ENCODE measurements at places on chromosomes 5 and 9.
A peak's percentile ranks its signal among the peaks of the same experiment; 100 is the strongest.

GRCh38 chr5:177327539-177328522 lies 16.1 kb upstream of the MXD3 start:
- DNase-seq: no peak

- DNase-seq: no peak
Observed at GRCh38 chr9:115090486-115090885, 27.5 kb downstream of the TNC start.

DNA sequence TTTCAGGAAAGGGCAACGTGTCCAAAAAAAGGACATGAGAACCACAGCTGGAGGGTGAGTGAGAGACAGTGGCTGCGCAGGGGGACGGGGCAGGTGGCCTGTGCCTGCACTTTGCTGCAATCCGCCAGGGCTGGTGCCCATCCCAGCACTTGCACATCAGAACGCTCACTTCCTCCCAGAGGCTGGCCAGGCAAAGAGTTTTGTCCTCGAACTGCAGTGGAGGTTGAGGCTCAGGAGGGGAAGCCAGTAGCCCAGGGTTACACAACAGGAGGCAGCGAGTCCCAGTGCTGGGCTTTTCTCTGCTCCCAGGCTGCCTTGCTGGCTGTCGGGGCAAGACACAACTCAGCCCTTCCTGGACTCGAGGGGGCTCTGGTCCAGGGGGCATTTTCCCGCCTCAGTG lies 33.1 kb downstream of the CRB2 start:
- DNase-seq: no peak

GRCh38 chr9:70811638-70812037 lies 309.8 kb downstream of the TRPM3 start:
- DNase-seq: no peak

DNA sequence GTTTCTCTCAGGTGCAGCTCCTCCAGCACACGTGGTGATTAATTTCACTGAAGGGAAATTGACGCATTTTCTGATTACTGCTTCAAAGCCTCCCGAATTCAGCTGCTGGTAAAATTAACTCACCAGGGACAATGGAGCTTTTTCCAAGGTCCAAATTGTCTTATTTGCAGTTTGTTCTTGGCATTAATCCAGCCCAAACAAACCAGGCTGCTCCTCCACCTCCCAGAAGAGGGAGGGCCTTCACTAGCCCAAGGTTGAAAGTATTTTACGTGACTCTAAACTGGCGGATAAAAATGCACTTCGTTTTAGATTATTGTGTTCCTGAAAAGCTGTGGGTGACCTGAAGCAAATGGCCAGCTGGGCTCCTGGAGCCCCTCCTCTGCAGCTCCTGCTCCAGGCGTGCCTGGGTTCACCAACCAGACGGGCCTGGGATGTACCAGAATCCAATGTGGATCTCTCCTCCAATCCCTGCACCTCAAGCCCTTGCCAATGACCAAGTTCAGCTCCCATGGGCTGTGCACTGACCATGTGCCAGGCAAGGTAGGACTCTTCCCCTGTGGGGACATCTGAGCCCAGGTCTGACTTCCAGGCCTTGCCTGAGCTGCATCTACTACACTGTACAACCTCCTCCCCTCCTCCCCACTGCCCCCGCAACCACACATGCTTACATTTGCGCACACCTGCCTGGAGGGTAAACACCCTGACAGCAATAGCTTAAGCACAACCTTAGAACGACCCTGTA lies 193.4 kb downstream of the CDK5RAP2 start:
- no peak for DNase-seq

DNA sequence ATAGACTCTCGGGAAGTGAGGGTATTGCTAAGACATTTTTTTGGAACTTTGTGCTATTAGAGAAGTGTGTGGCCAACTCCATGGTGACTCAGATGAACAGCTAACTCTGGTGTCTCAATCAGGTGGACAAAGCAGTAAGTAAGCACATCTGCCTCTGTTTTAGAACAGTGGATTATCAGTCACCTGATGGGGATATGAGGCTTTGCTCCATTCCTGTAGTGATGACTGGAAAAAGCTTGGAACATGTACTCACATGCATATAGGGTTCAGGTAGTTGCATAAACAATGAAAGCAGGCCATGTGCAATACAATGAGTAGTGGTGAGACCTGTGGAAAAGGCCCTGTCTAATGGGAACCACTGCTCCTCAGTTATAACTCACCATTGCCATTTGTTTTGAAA lies 168.2 kb upstream of the FBN2 start:
- DNase-seq: no peak

- no peak for DNase-seq
Observed at GRCh38 chr9:127184641-127185040, 62.2 kb upstream of the ANGPTL2 start.

DNA sequence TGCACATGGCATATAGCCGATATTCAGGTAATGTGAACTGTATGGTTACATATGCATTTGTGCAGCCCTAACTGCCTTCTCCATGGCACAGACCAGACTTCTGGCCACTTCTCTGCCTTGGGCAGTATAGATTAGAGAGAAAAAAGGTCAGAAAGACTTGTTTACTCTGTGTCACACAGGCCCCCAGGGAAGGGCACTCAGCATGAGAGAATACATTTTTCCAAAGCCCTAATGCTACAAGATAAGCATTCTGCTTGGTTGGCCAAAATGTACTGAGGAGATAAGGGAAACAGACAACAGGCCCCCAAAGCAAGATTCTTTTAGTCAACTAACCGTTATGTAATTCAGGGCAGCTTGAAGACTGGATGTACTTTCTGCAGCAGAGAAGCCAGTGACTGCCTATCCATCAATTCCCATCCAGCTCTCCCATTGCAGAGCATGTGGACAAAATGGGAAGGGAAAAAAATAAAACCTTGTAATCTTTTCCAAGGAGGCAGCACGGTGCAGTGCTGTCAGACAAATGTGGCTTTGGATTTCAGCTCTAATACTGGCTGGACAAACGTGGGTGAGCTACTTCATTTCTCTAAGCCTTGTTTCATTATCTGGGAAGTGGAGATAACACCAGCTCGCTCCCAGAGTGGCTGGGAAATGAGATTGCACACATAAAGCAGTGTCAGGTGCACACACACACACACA lies 205.9 kb downstream of the NSG2 start:
- DNase-seq: no peak

DNA sequence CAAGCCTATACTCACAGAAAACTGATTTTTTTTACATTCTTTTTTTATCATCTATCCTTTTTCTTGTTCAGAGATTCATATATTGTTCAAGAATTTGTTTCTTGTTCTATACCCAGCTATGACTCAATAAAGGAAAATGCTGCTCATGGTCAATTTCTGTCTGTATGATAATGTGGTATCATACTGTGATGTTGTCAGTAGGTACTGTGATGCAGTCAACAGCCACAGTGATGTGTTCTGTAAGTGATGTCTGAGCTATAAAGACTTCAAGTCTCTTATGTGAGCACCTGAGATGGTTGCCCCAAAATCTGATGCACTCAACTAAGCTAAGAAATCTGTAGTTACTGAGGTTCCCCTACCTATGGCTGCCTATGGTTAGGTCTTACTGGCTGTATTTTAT lies 294.2 kb upstream of the GRIN3A start:
- no peak for DNase-seq

- peak; percentile 85 for DNase-seq
Observed at GRCh38 chr9:96139592-96140295, 162.2 kb downstream of the HSD17B3 start.

- DNase-seq: peak; percentile 62
Observed at GRCh38 chr5:160269017-160269416, 39.7 kb downstream of the FABP6 start.

DNA sequence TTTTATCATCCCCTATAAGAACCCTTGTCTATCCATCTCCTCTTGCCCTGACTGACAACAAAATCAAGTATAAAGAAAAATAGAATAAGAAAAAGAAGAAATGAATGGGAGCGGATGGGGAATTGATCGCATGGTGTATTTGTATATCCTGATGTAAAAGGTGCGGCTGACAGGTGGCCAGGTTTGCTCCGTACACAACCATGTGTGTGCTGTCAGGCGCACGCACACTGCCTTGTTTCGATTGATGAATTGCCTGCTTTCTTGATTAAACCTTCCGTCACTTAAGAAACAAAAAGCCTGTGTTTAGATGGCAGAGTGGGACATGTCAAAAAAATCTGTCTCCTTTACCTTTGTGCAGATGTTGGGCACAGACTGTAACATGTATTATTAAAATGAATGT lies 102.6 kb downstream of the MVB12B start:
- no peak for DNase-seq

DNA sequence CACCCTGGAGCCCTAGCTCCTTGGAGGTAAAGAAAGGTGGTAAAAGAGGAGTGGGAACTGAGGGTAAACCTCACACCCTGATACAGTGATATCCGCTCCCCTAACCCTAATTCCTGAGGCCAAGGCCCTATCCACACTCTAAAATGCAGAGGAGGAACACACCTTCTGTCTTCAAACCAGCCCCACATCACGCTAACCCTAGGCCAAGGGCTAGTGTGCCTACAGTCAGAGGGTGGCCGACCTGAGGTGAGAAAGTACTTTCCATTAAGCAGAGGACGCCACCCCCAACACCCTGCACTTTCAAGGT lies 590 bp downstream of the HDAC3 start:
- DNase-seq: no peak

DNA sequence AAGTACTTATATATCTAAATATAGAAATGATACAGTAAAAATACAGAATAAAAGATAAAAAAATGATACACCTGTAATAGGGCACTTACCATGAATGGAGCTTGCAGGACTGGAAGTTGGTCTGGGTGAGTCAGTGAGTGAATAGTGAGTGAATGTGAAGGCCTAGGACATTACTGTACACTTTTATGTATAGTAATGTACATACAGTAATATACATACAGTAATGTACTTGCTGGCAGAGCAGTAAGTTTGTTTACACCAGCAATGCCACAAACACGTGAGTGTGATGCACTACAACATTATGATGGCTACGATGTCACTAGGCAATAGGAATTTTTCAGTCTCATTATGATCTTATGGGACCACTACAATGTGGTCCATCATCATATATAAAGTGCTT lies 34.2 kb downstream of the SUSD1 start:
- no peak for DNase-seq

DNA sequence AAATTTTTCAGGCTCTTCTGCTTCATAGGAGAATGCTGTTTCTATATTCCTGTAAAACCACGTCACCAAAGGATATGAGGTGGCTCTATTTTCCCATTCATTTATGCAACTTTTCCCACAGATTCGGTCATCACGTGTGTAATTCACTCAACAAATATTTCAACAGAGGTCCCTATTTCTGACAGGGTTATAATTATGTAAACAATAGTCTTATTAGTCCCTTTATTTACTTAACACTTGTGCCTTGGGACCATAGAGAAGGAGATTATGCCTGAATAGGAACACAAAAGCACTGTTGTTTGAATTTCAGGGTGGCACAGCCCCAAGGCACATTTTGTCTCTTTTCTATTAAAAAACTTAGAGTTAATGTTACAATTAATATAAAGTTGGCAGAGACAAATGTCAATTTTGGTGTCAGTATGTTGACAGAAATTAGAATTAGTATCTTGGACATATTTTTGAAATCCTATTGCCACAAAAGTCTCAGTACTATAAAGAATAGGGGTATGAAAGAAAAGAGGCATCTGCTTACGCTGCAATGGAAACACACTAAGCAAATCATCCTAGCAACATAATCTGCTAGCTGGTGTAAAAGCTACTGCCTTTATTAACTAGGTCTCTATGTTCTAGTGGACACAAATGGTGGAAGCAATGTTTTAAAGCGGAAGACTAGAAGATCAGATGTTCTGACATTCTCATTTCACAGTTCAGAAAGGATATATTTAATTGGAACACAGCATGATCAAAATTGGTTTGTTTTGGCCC lies 229.1 kb upstream of the TBCA start:
- no peak for DNase-seq

- DNase-seq: peak; percentile 58
Observed at GRCh38 chr9:129610473-129611306, 10.2 kb downstream of the C9orf50 start.

DNA sequence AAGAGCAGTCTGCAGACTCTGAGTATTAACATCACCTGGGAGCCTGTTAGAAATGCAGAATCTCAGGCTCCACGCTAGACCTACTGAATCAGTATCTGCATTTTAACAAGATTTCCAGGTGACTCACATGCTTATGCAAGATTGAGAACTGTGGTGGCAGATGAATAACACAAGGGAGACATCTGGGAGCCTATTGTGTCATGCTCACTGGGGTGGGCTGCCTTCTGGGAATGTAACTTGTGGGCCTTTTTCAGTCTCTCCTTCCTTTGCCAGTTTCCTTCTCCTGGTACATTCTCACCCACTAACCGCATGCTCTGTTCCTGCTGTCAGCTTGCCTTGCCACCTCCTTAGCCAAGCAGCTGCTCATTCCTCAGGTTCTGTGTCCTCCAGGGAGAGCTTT lies 176.6 kb upstream of the C9orf72 start:
- no peak for DNase-seq

DNA sequence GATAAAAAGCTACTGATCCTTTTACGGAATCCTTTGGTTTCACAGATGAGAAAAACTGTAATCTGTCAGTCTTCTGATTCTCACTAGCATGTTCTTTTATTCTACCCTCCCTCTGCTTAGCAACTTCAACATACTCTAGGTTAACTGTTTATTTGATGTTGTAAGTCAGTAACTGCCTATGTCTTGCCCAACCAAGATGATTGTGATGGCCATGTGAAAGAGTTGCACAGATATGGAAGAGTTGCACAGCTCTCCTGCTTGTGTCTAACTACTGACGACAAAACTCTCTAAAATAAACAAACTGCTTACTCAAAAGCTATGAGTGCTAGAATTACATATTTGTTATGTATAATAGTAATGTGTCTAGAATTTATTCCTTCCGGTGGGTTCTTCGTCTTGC lies 227.3 kb upstream of the DAB2 start:
- DNase-seq: no peak

- no peak for DNase-seq
Observed at GRCh38 chr9:22009506-22009867, 382 bp upstream of the CDKN2B start.

DNA sequence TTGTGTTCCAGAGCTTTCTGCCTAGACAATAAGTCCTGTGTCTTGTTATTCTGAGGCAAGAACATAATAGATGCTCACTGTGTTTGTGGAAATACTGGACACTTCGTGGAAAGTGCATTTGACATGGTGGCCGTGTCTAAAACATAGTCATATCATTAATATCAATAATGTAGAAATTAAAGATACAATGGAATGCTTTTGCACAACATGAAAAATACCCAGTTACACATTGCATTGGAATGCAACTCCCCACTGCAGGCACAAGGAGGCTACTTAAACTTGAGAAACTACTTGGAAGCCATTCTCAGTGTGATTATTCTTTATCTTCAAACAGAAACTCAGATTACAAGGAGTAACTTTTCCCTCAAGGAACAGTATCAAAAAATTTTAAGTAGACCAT lies 145.3 kb upstream of the ZNF462 start:
- no peak for DNase-seq

Data from omental fat pad (tissue), 4 donors.